ENCODE measurements at places on chromosomes 6 and 20.

DNA sequence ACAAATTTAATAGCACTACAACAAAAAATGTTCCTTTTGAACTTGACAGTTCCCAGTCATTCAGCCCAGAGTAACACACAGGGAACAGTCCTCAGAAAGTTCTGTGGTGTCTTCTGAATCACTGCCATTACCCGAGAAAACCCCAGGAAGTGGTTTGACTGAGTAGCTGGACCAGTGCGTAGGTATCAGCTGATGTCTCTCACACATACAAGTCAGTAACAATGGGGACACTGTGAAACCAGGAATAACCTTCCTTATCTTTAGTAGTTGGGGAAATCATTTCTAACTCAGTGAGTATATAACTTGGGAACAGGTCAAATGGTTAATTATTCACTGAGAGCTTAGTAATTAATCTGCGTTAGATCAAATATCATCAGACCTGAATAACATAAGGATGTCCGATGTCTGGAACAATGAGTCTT is 73.1 kb downstream of the HIVEP2 start:
- no peak for DNase-seq

DNA sequence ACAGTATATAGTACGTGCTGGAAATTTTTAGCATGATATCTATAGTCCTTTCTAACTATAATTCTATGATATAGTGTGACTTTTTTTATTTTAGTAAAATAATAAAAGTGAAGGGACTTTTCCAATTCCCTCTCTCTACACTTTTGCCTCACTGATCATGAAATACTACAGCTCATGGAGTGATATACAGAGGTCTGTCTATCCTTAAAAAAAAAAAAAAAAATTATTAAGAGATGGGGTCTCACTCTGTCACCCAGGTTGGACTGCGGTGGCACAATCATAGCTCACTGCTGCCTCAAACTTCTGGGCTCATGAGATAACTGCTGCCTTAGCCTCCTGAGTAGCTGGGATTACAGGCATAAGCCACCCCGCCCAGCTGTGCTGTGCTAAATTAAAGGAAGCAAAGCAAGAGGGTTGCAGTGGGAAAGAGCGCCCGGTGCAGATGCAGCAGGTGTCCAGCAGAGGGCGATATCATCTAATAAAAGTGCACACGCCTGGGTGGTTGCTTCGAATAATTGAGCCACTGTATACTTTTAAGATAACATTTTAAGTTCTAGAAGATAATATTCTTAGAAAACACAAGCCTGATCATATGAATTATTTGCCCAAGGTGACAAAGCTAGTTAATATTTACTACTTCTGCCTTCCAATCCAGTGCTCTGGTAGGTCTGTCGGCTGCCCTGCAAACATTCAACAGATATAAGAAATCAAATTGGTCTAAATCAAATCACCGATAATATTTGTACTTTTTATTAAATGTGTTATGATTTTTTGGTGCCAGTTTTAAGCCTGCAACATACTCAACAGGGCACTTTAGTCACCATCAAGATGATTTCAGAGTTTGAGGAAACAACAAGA is 94.9 kb upstream of the NT5E start:
- DNase-seq: peak; percentile 59

- no peak for DNase-seq
Measured at GRCh38 chr20:61555566-61555965, 303.5 kb downstream of the CDH4 start.

DNA sequence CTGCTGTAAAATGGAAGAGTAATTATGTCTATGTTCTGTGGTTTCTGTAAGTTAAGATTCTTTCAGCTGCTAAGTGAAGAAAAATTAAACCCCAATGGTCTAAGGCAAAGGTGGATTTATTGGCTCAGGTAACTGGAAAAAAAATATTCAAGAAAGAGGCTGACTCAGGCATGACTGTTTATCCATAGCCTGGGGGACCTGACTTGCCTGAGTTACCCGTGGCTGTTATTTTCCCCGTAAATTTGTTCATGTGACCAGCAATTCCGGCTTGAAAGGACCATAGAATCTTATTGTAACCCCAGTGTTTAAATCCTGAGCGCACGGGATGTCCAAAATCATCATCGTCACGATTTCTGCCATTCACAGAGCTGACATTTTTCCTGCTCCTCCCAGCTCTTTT is 32.3 kb upstream of the SULF2 start:
- no peak for DNase-seq

- DNase-seq: no peak
Measured at GRCh38 chr20:36817496-36817895, 43.9 kb upstream of the DSN1 start.

- DNase-seq: no peak
Measured at GRCh38 chr6:145517492-145517891, 217.8 kb downstream of the EPM2A start.

- DNase-seq: no peak
Measured at GRCh38 chr6:133705066-133705465, 183.8 kb upstream of the TCF21 start.

DNA sequence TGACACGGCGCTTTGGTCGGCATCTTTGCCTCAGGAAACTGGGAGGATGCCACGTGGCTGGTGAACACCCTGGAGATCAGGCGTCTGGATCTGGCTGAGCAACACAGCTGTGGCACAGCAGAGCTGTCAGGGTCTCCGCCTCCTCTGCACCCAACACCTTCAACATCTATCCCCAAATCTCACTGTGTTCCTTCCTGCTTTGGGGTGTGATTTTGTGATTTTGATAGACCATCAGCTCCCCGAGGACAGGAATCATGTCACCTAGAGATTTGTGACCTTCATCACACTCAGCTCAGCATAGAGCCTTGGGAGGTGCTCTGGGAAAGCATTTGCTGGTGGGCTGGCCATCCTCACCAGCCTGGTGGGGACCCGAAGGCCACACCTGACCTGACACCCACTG is 203.7 kb upstream of the FOXQ1 start:
- DNase-seq: no peak

GRCh38 chr6:90118069-90118468 is 178.6 kb downstream of the BACH2 start:
- no peak for DNase-seq

- no peak for DNase-seq
Measured at GRCh38 chr6:39520916-39521315, 198.4 kb upstream of the KCNK16 start.

- DNase-seq: peak; percentile 97
Measured at GRCh38 chr6:7201732-7202541, 94.2 kb downstream of the RREB1 start.

- no peak for DNase-seq
Measured at GRCh38 chr20:56166781-56167465, 81.6 kb upstream of the MC3R start.

DNA sequence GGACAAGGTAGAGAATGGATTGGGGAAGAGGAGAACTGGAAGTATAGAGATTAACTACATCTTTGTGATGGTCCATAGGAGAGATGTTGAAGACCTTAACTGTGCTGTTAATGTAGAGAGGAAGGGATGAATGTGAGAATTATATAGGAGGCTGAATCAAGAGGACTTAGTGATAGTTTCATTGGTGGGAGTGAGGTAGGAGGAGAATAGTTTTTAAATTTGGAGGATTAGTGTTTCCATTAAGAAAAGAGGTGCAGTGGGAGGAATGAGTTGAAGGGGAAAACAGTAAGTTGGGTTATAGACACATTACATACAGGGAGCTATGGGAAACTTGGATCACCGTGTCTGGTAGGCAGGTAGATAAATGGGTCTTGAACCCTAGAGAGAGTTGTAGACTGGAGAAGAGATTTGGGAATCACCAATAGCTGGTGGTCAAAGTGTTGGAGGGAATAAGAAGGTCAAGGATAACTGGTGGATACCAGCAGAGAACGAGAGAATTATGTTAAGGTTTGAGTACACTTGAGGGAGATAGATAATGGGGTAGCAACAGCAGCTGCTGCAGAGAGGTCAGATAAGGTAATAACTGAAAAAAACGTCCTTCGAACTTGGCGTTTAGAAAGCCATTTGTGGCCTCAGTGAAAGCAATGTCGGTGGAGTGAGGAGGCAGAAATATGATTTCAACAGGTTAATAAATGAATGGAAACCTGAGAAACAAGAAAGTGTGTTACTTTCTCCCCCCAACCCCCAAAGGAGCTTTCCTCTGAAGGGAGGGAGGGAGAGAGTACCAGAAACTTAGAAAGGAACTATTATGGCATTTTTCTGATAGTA is 3.1 kb downstream of the C6orf89 start:
- DNase-seq: no peak

DNA sequence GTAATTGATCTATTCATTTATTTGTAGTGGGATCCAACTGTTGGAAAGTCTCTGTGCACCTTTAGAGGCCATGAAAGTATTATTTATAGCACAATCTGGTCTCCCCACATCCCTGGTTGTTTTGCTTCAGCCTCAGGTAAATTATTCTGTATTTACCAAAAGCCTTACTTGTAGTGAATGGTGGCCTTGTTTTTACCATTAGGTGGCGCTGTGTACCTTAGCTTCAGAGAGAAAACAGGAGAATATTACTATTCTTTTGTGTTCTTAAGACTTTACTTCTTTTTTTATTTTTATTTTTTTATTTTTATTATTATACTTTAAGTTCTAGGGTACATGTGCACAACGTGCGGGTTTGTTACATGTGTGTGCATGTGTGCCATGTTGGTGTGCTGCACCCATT is 23.7 kb downstream of the PEX7 start:
- DNase-seq: peak; percentile 36

- DNase-seq: peak; percentile 42
Measured at GRCh38 chr6:139126255-139126654, 8.6 kb upstream of the HECA start.

GRCh38 chr6:170182781-170183120 is 108.1 kb downstream of the DLL1 start:
- DNase-seq: no peak

DNA sequence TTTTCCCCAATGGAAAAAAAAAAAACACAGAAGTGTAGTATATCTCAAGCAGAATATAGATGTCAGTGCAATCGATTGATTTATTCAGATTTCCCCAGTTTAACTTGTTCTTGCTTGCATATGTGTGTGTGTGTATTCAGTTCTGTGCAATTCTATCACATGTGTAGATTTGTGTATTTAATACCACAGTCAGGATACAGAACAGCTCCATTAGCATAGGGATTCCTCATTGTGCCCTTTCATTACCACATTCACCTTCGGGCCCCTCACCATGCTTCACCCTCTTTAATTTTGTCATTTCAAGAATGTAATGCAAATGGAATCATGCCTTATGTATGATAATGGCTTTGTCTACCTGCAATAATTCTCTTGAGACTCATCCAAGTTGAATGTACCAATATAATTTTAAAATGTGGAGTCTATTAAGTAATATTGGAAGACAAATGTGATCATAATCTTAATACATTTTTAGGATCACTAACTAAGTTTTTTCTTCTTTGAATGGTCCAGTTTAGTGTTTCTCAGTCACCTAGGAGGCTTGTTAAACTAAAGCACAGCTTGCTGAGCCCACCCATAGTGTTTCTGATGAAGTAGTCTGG is 187.9 kb downstream of the TENT5A start:
- no peak for DNase-seq

- no peak for DNase-seq
Measured at GRCh38 chr6:12165722-12166280, 124.4 kb upstream of the EDN1 start.

- no peak for DNase-seq
Measured at GRCh38 chr6:162750776-162751175, 23.0 kb downstream of the PACRG start.

DNA sequence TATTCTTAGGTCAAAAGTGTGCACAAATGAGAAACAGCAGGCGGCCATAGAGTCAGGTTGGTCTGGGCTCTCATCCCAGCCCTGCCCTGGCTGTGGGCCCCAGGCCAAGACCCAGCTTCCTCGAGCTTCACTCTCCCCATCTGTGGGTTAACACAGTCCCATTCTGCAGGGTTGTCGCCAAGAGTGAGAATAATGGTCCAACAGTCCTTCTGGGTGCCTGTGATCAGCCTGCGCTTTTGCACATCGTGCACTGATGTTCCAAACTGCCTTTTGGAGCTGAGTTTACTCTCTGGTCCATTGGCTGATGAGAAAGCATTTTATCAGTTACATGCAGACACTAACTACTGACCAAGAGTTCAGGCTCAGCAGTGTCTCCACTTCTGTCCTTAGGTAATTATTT is 82.6 kb downstream of the INSM1 start:
- DNase-seq: no peak

- DNase-seq: no peak
Measured at GRCh38 chr6:83008626-83009025, 57.0 kb downstream of the UBE3D start.

- DNase-seq: no peak
Measured at GRCh38 chr6:127120023-127120786, 1.7 kb downstream of the RSPO3 start.

DNA sequence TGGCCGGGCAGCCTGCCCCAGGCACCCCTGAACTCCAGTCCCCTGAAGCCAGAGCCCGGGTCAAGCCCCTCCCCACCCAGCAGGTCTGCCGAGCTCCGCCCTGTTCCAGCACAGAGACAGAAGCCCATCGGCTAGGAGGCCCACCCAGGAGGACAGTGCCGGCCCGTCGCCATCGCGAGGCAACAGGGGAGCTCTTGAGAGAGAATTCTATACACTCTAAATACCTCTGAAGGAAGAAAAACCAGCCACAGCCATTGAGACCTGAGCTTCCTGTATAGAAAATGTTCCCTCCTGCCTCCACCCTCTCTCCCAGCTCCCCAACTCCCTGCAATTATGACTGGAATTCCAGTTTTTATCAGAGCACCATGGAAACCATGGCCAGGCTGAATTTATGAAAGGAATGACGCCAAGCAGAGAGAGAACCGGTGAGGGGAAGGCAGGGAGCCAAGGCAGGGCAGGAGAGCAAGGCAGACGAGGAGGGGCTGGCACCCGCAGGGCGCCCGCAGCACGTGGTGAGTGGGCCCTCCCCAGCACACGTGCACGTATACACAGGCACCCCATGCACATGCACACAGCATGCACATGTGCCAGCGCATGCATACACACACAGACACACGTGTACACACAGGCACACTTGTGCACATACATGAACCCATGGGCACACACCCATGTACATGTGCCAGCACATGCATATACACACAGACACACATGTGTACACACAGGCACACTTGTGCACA is 27.6 kb upstream of the MRGBP start:
- DNase-seq: no peak

DNA sequence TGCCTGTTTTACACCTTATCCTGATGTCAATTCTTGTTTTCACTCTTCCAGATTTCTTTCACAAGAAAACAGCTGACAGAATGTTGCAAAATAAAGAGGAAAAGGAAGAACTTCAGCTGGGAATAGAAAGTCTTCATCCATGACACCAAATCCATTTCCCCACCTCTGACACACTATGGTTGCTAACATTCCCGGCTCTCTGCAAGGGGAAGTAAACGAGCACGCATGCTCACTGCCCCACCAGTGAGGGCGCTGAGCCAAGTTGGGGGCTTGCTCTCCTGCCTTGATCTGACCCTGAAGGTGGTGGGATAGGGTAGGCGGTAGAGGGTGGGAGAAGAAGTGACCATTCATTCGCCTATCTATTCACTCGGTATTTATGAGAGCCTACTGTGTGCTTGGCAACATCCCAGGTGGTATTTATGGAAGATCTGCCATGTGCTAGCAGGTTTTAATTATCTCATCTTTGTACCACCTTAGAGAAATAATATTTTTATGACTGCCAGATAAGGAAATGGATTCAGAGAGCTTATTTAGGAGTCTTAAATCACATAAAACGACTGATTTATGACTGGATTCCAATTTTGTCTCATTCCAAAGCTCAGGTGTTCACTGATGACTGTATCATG is 206.2 kb downstream of the FOXC1 start:
- no peak for DNase-seq

All from HL-60 (cell line).